ENCODE measurements at places on chromosomes 12 and 14. TPM values are rescaled to one million over a fixed set of nuclear protein-coding genes. Genes with fewer than 3 reads are reported as not detected.

Gene RIMBP2
- 1.3 TPM for total RNA-seq

DNA sequence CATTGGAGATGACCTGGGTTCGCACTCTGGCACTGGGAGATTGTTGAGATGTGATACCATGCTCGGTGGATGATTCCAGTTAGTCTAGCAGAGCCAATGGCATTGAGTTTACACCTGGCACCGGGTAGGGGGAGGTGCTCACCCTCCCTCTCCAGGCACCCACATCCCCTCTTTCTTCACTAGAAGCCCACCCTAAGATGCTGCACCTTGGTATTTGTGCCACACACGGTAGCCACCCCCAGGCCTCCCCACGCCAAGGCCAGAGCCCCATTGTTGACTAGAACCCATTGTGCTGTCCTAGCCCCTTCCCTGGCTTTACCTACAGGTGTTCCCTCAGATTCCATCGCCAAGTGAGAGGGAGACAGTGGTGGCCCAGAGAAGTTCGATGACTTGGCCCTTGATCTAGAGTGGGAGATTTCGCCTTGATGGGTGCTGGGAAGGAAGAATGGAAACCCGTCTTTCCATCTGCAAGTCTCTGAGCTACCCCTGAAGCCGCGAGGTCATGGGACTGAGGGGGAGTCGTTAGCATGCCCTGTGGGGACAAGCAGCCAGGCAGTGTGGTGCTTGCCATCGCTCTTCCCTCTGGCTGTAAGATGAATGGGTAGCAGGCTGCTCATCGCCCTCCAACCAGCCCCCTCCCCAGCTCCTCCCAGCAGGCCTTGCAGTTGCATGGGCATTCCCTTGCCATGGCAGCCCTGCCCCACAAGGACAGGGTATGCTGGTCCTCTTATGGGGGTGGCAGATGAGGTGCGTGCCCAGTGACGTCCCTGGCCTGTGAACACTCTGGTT lies 8.7 kb downstream of the CCND2 start:
- no peak for DNase-seq

GRCh38 chr12:116347265-116347664 lies 69.8 kb upstream of the MED13L start:
- DNase-seq = no peak

DNA sequence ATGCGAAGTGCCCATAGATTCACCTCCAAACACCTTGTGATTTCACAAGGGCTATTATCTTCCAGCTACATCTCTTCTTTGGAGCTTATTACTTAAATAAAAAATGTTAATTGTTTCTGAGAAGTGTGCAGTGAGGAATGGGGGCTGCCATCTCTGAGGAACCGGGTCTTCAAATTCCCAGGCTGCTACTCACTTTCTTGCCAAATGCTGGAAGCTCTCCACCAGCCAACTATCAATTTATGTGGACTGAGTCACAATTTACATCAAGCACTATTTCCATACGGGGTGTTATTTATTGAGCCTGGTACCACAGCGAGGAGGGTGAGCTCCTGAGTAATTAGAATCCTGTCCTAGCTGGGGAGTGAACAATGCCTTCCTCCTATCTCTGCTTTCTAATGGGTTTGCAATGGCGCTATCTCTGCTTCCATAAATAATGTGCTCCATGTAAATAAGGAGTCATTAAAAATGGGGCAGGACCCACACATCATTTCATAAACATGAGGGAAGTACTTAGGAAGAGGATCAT lies 898.3 kb downstream of the VRK1 start:
- no peak for DNase-seq

GRCh38 chr12:88880051-88880450 lies 299.8 kb upstream of the KITLG start:
- DNase-seq = no peak

DNA sequence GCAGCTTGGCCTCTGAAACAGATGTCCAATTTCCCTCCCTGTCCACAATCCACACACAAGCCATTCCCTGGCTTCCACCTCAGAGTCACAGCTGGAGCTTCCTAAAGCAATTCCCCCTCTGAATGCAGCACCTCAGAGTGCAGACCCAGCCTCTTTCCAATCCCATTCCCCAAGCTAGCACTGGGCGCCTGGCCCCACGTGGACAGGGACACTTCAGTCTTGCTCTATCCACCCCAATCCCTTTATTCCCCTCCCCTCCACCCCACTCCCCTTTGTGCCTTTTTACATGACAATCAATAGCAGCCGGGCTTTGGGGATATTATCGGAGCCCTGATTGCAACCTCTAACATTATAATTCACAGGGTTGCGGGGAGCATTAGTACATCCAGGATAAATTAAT lies 292.6 kb downstream of the TTC8 start:
- no peak for DNase-seq

Gene OTUB2
- total RNA-seq = 2.1 TPM

Gene GDF3
- not detected for total RNA-seq

Gene GCH1
- total RNA-seq = 9.5 TPM

DNA sequence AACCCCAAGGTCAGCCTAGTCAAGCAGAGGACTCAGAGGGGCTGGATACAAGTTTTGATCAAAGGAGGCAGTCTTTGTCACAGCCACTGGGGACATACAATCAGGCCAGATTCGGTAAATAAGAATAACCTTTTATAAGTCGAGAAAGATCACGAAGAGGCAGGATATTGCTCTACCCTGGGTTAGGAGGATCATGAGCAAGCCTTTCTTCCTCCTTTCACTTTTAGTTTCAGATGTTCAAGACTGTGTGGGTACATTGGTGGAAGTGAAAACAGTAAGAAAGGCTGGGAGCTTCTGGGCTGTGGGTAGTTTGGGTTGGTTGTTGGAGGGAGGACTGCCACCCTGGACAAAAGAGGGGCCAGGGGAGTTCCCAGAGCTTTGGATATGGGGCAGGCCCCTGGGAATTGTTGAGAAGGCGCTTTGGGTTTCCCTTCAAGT lies 127.7 kb downstream of the SNAPC1 start:
- no peak for DNase-seq

DNA sequence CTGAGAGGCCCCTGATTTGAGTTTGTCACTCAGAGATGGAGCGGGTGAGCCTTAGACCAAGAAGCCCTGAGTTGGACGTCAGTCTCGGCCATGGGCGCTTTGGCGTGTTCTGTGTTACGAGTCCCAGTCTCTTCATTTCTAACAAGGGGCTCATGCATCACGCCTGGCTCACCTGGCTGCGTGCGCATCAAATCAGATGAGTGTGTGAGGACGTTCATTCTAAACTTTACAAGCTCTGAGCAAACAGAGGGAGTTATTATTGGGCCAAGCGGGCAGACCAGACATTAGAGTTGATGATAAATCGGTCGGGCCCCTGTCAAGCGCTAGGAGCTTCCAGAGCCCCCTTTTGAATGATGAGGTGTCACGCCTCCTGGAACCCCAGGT lies 117.2 kb downstream of the CALM1 start:
- no peak for DNase-seq

Gene STYX
- total RNA-seq = 9.0 TPM

Gene GNG2
- 14.2 TPM for total RNA-seq

- DNase-seq = peak; percentile 54
These were observed 182.2 kb upstream of the GRIP1 start for GRCh38 chr12:66860752-66861750.

Gene GRIP1
- total RNA-seq = 18.9 TPM

DNA sequence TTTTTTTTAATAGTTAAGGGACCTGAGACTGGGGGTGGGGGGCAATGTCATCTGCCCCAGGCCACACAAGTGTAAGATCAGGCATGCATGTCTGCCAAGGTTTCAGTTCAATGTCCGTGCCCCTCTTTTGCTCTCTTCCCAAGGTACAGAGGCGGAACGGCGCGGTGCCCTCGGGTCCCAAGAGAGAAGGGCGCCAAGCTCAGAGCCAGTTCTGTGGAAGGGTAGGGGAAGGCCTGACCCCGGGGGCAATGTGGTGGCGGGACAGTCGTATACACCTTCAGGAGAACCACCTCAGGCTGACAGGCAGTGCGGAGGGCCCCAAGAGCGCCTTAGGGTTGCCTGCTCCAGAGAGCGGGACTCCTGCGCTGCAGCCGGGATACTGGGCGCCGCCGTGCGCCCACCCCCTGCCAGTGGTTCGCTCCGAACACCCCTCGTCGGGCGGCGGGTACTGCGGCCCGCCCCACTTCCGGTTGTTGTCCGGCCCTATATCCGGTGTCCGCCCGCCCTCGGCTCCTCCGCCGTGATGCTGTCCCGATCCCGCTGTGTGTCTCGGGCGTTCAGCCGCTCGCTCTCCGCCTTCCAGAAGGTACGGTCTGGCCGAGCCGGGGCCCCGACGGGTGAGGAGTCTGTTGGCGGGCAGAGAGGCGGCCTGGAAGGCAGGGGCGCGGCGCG lies at the start of gene DLST:
DLST (plus strand) TSS at position 486 of the 672 bp plus-strand sequence; CDS start at position 524, 38 bp downstream.
- peak; percentile 83 for DNase-seq

GRCh38 chr12:104805186-104805585 lies 152.9 kb downstream of the SLC41A2 start:
- DNase-seq = no peak

DNA sequence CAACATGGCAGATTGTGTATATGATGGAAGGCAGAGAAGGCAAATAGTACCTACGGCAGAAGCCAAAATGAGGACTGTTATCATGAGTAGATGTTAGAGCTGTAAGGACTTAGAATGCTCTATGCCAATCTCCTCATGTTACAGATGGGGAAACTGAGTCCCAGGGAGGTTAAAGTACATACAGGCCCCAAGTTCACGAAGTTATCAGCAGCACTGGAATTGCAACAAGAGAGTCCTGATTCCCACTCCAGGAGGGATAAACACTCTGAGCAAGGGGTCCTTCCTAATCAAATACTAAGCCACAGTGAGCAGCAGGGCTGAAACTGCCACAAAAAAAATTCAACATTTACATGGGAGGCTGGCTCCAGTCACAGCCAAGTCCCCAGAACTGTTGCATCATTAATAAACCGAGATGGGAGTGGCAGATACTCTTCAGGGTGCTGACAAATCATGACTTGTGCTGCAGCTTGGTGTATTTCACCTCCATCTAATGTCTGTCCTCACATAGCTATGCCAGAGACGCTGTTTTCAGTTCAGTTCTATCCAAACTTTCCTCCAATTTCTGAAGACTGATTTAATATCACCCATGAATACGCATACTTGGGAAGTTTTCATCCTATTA lies 24.2 kb downstream of the NUAK1 start:
- no peak for DNase-seq

DNA sequence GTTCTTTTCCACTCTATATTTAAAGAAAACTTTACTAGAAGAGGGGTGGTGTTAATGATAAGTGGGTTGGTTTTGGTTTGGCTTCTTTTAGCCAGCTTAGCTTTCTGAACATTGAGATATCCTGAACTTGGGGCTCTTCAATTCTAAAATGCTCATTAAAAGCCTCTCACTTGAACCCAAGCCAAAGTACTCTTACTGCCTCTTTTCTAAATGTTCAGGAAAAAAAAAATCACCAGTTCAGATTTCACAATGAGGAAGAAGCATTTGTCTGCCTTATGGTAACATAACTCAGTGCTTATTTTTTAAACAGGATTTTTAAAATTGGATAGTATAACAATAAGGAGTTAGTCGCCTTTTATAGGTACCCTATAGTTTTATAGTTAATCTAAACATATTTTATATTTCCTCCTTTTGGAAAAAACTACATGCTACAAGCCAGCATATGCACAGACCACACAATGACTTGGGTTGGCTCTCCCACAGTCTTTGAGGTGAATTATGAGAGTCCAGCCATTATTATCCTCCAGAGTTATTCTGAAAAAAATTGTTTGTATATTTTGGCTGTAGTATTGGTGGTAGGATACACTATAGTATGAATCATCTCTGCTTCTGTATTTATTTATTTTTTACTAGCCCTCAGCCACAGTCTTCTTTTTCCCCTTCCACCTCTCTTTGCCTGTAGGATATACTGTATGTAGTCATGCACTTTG lies 195.5 kb upstream of the TMPO start:
- no peak for DNase-seq

Gene KLRC4
- total RNA-seq = 1.1 TPM

Gene BDKRB2
- 14.5 TPM for total RNA-seq

DNA sequence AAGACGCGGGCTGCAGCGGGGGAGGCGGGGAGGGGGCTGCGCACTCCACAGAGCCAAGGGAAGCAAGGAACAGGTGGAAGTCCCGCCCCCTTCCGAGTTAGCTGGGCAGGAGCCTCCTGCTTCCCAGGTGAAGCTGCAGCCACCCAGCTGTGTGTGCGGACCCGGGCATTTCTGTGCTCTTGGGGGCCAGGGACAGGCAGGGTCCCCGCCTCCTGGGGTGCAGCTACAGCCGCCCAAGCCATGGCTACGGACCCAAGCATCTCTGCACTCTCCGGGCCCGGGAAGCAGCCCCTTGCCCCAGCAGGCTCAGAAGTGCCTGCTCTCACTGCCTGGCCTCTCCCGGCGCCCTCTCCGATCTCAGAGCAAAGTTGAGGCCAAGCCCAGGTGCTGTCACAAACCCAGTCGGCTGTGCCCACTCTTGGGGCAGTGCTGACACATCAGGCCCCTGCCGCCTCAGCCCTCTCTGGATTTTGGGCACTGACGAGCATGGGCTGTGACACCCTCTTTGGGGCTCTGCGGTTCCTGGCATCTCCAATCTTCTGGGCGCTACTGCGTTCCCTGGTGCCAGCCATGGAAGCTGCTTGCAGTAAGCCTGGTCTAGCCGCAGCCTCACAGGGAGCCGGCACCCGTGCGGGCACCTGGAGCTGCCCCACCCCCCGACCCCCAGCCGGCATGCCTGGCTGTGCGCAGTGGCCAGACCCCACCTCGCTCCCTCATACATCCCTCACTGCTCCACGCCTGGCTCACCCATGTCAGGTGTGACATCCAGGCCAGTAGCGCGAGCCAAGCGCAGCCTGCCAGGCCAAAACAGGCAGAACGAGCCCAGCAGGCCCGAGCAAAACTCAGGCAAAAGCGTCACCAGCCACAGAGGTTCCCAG lies 8.5 kb upstream of the MGAT4C start:
- peak; percentile 54 for DNase-seq

Gene TMEM179
- 1.5 TPM for total RNA-seq

- no peak for DNase-seq
These were observed 93.5 kb downstream of the PUS7L start for GRCh38 chr12:43665091-43665490.
